Progenitor cell of endocrine pancreas (in vitro differentiated cells): ENCODE measurements at places on chromosomes 2 and 18. TPM values are rescaled to one million over a fixed set of nuclear protein-coding genes. Genes with fewer than 3 reads are reported as not detected.

- DNase-seq, result no peak
Observed at GRCh38 chr18:9520666-9521065, 45.4 kb downstream of the RALBP1 start.

DNA sequence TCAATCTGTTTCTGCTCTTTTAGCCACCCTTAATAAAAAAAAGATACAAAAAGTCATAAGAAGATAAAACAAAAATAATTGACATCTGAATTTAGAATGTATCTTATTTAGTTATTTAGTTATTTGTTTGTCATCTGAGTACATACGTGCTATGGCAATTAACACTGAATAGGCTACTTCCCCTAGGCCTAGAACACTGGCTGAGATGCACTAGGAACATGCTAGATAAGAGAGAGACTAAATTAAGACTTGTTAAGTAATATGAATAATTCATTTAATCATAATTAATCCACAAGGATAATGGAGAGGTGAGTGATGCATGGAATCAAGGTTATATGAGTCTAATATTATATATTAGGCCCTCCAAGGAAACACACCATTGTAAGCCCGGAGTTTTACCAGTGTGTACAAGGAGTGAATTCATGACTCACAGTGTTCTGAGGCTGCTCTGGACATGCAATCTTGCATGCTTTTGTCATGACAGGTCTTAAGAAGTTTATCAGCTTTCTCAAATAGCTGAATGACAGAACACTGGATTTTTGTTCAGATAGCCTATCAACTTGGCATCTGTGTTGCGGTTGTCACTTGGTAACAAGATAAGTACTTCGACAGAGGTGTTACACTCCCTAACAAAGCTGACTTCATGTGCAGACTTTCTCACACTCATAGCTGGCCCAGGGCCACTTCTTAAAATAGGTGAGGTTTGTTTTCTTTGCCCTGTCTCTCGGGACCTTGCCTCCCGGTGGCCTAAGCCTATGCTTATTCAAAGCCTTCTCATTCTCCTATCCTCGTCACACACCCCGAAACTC is 5.0 kb upstream of the SERPINB2 start:
- no peak for DNase-seq

- DNase-seq, result no peak
Observed at GRCh38 chr2:115036818-115037217, 594.4 kb downstream of the DPP10 start.

GRCh38 chr2:190911813-190912212 is 31.2 kb downstream of the GLS start:
- no peak for DNase-seq

DNA sequence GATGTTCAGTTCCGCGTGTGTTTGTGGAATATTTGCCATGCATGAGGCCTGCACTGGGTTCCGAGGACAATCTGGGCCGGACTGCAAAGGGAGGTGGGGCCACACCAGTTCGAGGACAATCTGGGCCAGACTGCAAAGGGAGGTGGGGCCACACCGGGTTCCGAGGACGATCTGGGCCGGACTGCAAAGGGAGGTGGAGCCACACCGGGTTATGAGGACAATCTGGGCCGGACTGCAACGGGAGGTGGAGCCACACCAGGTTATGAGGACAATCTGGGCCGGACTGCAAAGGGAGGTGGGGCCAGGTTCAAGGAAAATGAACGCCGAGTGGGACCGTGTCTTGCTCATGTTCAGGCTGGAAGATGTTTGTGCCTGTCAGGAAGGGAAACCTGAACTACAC is 97.8 kb upstream of the HDAC4 start:
- no peak for DNase-seq

Gene TMEM17
- 4.8 and 5.9 TPM in 2 replicates for total RNA-seq

Gene IL18R1
- total RNA-seq, result 0.13 and 0.22 TPM in 2 replicates

GRCh38 chr2:237306787-237307170 is 107.2 kb downstream of the COL6A3 start:
- DNase-seq, result no peak

Gene RNF125
- 2.6 and 2.8 TPM in 2 replicates for total RNA-seq

DNA sequence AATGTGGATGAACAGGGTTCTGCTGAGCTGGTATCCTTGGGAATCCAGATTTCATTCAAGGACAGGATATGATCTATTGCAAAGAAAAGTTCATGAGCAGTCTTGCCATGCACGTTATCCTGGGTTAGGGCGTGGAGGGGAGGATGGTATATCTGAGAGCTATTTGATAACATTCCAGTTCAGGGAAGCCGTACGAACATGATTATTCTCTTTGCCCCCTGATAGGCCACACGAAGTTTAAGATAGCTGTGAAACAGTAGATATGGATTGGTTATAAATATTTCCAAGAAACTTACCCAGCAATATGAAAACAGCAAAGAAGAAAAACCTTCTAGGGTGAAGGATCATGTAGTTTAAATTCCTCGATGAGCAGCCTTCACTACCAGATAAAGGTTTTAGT is 171.9 kb downstream of the LTBP1 start:
- DNase-seq, result no peak

- DNase-seq, result no peak
Observed at GRCh38 chr18:47150824-47151366, 595 bp upstream of the HDHD2 start.

GRCh38 chr2:29114946-29115609 is at the start of gene CLIP4:
TSS of gene CLIP4 (plus strand) at chr2:29115415. CDS start at chr2:29121389, 5,974 bp downstream.
- DNase-seq, result peak; percentile 44

DNA sequence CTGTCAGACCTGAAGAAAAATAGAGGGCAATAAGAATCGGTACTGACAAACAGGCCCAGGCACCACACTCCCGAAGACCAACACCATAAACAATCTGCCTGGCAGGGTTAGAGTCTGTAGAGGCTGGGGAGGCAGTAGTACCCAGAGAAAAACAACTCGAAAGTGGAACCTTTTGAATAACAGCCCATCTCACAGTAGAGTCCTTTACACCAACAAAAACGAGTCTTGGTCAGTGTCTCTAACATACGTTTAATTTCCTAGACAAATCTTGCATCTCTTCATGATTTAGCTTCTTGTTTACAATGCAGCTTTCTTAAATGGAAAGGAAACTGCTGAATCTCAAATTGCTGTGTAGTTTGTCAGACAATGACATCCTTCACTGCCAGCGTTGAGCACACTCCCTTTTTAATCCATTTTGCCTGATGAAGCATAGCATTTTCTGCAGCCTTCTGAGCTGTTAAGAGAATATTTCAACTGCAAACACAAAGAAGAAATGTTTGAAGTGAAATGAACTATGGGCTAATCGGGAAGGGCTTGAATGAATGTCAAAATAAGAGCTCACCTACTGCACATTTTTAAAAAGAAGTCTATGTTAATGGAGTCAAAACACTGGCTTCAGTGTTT is 73.1 kb upstream of the DSG1 start:
- no peak for DNase-seq

Gene CD207
- total RNA-seq, result not detected in 2 replicates

DNA sequence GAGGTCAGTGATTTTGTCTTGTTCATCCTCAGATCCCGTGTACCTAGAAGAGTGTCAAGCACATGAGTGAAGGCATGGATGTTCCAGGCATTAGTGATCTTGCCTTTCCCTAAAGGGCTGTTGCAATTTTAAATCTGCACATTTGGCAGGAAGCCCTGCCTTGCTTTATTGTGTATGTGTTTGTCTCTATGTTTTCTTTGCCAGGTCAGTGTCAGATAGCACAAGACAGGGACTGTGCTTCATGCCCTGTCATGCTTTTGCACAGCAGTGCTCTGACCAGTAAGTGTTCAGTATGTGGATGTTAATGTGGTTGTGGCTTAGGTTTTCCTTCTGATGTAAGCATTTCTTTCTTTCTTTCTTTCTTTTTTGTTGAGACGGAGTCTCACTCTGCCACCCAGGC is 131.5 kb downstream of the RGPD3 start:
- DNase-seq, result no peak

Gene KCTD18
- total RNA-seq, result 7.3 and 10.0 TPM in 2 replicates

DNA sequence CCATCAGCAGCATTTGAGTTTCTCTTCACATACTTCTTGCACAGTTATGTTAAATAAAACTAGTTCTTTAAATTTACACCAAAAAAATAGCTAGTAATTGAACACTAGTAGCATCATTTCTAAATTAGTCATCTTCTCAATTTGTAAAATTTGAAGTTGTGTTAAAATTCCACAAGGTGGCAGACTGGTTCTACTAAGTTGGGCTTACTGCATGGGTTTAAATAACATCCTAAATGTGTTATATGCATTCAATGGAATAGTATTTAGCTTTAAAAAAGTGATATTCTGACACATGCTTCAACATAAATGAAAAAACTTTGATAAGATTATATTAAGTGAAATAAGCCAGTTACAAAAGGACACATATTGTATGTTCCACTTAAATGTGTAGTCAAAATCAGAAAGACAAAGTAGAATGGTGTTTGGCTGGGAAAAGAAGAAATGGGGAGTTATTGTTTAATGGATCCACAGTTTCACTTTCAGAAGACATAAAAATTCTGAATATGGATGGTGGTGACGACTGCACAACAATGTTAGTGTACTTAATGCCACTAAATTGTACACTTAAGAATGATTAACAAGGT is 28.7 kb upstream of the RPRD1A start:
- DNase-seq, result no peak

DNA sequence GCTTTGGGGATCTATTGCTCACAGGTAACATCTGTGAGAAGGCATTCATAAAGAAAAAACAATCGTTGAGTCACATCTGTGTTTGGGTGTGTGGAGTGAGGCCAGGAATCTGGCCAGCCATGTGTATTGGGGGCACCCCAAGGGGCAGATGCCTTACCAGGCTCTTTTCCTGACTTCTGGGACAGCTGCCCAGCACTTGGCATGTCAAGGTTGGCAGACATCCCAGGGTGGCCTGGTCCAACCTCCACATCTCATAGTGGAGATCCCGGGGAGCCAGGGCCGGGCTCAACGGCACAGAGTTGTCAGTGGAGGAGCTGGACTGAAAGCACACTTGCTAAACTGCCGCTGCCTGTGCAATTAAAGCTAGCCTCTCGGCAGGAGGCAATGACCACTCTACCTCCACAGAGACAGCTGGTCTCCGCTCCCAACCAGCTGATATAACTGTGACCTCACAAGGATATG is 75.3 kb upstream of the MGAT4A start:
- DNase-seq, result no peak

Gene MYO7B
- total RNA-seq, result 0.64 TPM in 1 of 2 replicates, not detected in the other

GRCh38 chr2:696999-697627 is 19.9 kb upstream of the TMEM18 start:
- DNase-seq, result no peak

- DNase-seq, result no peak
Observed at GRCh38 chr18:35517715-35518114, 20.0 kb upstream of the INO80C start.

- no peak for DNase-seq
Observed at GRCh38 chr2:46510598-46511177, 31.3 kb downstream of the TMEM247 start.

DNA sequence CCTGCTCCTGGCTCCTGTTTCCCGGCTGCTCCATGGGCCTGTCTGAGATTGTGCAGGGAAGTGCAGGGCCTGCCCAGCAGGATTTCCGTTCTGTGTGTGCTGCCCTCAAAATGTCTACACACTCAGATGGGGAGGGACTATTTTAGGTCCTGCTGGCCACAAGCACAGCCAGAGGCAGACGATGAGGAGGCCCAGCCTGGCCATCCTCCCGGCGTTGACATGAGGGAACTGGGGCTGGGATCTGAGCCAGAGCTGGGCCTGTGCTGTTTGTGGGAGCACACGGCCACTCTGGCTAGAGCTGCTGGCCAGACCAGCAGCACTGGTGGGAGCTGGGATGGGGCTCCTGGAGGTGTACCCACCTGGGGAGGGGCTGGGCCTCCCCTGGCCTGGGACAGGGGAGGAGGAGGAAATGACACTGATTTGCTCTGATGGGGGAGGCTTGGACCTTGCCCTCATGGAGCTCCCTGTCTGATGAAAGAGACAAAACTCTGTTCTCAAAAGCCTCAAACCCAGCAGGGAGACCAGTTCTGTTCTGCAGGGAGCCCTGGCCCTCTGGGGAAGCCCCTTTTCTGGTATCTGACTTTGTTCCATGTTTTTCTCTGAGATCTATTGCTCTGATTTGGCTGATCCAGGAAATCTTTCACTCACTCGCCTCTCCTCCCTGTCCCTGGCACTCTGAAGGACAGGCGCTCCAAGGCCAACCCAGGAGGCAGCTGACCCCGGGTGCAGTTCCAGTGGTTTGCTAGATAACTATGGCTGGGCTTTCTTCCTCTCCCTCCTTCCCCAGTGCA is 161.8 kb downstream of the DYSF start:
- no peak for DNase-seq
